ENCODE measurements at places on chromosomes 6 and 20.

DNA sequence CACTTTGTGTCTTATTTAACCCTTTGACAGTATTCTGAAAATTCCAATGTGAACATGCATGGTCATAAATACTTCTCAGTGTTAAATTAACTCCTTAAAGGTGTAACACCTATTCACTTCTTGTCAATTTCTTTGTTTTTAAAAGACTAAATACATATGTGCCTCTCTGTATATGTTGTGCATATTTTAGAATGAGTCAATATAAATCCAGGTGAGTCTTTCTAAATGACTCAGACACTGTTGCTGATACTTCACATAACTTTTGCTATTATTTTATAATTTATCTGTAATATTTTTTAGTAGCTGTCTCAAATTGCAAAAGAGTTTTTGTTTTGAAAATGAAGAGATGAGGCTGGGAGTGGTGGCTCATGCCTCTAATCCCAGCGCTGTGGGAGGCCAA is 36.0 kb downstream of the TIAM2 start:
- no peak for DNase-seq

GRCh38 chr20:50125279-50125678 is 12.3 kb upstream of the UBE2V1 start:
- DNase-seq, result no peak

DNA sequence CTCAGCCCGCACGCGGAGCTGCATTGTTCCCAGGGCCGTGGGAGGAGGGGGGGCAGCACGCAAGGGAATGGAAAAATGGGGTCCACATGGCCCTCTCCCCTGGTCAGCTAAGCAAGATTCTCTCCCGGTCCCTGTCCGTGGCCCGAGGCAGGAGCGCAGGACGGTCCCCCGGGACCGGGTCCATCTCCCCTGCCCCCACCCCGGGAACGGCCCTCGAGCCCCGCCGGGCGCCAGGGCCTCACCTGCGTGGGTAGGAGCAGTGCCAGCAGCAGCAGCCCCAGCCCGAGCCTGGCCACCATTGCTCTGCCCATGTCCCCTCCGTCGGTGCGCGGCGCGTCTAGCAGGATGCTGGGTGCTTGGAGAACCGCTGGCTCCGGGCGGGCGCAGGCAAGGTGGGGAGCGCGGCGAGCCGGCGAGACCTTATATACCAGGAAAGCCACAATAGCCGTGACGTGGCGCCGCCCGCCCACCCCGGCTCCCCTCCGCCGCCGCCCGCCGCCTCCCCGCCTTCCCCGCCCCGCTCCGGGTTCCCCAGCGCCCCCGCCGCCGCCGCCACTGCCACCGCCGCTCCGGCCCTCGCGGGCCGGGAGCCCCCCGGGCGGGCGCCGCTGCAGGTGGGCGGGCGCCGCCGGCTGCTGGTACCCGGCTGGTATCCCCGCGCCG is at the start of gene CD24:
Gene CD24, minus strand, starts transcription at position 394 of the 663 bp plus-strand sequence. Its CDS starts 83 bp downstream, at position 311.
- DNase-seq, result no peak

- DNase-seq, result no peak
These were observed 110.6 kb downstream of the SULF2 start for GRCh38 chr20:47674686-47675085.

- DNase-seq, result no peak
These were observed 17.5 kb upstream of the CCN2 start for GRCh38 chr6:131968656-131969055.

GRCh38 chr20:43726811-43727338 is at the start of gene GTSF1L:
Gene GTSF1L, minus strand, starts transcription at chr20:43727002. Its CDS starts 308 bp downstream, at chr20:43726694.
- DNase-seq, result no peak

DNA sequence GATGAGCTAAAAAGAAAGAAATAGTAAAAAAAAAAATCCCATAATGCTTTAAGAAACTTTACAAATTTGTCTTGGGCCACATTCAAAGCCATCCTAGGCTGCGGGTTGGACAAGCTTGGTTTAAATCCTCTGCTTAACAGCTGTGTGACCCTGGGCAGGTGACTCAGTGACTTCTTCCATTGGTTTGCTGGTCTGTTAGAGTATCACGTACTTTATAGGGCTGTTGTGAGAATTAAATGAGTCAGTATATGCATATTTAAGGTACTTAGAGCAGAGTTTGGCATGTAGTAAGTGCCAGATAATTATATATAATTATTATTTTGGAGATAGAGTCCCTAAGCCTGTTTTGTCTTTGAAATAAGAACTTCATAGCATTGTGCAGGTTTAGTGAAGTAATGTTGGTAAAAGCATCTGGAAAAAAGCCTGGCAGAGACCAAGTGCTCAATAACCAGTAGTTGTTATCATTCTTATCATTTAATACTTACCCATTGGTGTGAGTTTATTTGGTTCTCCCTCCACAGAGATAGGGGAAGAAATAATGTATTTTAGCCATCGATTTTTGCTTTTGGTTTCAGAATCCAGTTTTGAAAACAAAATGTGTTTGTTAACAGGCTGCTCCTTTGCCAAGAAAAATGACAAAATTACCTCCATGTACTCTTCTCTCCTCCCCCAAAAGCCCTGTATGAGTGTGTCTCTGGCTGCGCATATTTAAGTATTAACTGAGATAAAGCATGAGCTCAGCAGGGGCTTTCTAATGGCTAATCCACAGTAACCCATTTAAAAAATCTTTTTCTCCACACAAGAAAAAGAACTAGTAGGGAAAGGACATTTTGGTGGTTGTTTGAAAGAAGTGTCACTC is 67.2 kb downstream of the FOXO3 start:
- no peak for DNase-seq

DNA sequence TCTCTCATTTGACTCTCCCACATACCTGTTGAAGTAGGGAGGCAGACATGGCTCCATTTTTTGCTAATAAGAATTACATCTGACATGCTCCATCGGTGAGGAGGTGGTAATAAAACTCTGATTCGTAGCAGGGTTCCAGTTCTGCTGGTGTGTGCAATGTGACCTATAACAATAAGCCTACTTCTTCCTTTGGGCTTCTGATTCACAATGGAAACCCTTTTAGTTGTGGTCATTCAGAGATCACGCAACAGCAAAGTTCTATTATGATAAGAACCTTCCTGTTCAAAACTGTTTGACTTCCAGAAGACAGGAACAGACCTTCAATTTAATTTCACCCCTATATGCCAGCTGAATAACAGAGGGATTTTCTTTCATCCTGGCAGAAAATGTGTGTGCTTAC is 31.4 kb upstream of the GSTA4 start:
- no peak for DNase-seq

DNA sequence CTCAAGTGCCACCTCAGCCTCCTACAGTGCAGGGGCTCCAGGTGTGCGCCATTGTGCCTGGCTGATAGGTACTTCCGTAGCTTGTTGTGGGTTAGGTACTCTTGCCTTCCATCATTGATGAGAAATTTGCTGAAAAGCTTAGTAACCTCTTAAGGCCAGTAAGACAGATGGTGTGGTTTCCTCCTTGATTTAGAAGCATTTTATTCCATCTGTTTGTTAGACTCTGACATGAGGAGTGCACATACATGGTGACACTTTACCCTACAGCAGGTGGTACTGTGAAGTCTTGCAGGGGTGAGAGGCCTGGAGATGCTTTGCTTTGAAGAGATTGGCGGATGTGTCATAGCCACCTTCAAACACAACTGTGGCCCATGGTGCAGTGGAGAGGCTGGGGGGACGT is 14.8 kb upstream of the MTG2 start:
- no peak for DNase-seq

DNA sequence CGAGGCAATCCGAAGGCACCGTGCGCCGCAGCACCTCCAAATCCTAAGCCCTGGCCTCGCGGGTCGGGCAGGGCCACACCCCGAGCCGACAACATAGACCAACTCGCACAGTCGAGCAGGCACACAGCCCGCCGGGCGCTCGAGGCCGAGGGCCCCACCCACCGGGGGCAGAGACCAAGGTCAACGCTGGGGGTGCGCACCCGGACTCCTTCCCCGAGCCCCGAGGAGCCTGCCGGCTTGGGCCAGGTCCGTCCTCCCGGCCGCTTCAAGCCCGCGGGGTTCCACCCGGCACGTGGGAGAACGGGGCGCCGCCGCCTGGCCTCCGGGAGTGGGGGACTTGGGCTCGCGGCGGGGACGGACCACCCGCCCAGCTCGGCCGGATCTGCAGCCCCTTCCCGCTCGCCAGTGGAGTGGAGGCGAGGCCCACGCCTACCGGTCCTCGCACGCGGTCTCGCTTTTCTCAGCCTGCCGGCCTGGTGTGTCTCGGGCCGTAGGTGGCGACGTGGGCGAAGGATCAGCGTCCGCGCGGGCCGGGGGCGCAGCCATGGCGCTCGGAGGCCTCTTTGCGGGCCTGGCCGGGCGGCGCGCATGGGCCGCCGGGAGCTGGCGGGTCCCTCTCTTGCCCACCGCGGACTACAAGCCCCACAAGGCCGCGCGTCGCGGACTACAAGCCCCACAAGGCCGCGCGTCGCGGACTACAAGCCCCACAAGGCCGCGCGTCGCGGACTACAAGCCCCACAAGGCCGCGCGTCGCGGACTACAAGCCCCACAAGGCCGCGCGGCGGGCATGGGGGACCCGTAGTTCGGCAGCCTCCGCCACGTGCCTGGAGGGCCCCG is at the start of gene UCKL1:
Gene UCKL1, minus strand, starts transcription at position 590 of the 837 bp plus-strand sequence. Its CDS starts 44 bp downstream, at position 546.
- peak; percentile 60 for DNase-seq

DNA sequence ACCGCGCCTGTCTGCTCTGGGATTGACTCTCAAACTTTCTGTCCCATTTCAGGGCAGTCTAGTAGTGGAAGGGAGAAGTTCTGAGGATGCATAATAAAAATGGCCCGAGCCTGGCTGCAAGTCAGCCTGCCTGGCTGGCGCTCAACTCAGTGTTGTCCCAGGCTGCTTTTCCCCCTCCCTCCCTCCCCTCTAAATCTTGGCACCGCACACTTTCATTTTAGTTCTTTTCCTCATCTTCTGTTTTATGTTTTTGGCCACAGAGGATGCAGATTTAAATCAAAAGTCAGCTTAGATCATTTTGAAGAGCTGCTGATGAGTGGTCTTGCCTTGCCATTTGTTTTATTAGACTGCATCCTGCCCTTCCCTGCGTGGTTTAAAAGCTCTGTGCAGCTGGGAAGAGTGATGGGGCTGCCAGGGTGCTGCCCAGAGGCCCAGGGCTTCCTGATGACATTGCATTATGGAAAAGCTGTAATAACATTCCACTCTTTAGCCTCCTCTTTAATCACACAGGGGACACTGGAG is 6.5 kb upstream of the UQCC2 start:
- no peak for DNase-seq

Measured in GF-D8 (cell line).